ENCODE measurements at places on chromosomes 3 and 15.

GRCh38 chr3:127444761-127445160, 145.8 kb downstream of the TPRA1 start:
- DNase-seq = no peak

- DNase-seq = no peak
Measured at GRCh38 chr3:4644951-4645350, 151.8 kb downstream of the ITPR1 start.

DNA sequence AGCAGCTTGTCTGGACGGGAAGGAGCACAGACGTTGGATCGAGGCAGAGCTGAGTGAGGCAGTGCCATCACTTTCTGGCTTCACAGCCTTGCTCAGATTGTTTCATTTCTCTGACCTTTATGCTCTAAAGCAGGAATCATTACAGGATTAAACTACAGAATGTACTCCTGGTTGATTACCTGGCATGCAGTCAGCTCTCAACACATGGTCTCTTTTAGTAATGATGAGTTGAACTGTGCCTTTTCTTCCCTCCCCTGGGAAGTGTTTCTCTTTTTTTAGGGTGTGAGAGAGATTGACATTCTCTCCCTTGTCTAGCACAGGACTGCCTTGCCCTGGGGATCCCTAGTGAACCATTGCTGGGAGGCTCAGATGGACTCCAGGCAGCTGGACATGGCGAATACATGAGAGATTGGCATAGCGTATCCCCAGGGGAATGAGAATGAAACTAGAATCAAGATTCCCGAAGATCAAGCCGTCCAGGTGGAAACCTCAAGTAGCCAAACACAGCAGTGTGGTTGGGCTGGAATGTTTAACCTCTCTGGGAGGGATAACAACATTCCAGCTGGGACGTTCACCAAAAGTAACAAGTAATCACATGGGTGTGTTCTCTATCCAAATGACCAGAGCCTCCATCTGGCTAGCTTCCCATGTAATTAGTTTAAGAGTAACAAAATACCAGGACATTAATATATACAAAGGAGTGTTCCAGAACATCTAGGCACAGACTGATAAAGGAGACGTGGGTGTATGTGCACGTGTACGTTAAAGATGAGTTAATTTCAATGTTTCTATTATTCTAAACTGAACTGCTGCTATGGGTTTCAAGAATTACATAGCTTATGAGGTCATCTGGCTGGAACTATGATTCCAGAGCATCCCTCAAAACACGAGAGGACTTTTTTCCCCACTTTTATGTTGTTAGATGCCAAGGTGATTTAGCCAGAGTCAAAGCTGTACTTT, 118.6 kb upstream of the NR2E3 start:
- DNase-seq = peak; percentile 64

GRCh38 chr3:78589778-78590177, 1178.0 kb downstream of the ROBO1 start:
- no peak for DNase-seq

GRCh38 chr3:14368885-14369284, 33.5 kb upstream of the SLC6A6 start:
- DNase-seq = no peak

DNA sequence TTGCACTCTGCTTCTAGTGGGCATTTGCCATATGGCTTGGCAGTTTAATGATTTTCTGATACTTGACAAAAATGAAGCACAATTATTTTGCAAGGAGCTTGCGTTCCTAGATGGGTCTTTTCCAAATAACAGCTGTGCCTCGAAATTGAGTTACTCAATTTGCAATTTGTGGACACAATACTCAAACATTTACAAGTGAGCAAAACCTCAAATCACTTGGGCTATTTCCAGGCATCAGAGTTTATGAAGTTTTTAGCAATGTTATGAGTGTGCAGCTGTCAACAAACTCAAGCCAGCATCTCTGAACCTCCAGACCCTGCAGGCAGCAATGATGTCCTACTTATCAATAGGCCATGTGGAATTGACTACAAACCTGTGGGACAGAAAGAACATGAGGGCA, 41.3 kb downstream of the NMNAT3 start:
- DNase-seq = no peak

DNA sequence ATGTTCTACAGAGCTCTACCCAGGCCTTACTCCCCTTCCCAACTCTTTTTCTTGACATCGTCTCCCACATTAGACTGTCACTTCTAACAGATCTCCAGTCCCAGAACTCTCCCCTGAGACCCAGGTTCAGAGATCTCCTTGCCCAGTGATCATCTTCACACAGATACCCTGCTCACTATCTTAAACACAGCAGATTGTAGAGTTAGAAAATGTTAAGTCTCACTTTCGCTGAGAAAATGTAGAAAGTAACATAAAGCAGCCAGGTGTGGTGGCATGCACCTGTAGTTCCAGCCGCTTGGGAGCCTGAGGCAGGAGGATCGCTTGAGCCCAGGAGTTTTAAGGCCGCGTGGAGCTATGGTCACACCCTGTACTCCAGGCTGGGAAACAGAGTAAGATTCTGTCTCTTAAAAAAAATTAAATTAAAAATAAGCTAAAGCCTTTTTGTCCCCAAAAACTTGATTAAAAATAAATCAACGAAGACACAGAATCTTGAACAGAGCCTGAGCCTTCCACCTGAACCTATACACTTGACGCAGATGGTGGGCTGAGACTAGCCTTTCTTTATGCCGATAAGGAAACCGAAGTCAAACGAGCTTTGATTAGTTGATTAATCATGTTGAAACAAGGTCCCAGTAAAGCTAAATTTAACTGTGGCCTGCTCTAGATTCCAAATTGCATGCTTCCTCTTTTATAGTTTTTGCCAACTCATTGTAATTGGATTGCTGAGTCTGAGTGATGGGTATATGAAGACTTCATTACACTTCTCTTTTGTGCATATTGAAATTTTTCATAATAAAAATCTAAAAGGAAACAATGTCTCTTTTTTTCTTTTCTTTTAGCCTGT, 31.3 kb upstream of the BLM start:
- no peak for DNase-seq

GRCh38 chr3:136818191-136818768, 646 bp upstream of the SLC35G2 start:
- DNase-seq = peak; percentile 48

- no peak for DNase-seq
Measured at GRCh38 chr3:14631687-14632441, 19.7 kb upstream of the CCDC174 start.
